Pons (tissue), 1 donor: ENCODE measurements at places on chromosomes 16 and 17.

DNA sequence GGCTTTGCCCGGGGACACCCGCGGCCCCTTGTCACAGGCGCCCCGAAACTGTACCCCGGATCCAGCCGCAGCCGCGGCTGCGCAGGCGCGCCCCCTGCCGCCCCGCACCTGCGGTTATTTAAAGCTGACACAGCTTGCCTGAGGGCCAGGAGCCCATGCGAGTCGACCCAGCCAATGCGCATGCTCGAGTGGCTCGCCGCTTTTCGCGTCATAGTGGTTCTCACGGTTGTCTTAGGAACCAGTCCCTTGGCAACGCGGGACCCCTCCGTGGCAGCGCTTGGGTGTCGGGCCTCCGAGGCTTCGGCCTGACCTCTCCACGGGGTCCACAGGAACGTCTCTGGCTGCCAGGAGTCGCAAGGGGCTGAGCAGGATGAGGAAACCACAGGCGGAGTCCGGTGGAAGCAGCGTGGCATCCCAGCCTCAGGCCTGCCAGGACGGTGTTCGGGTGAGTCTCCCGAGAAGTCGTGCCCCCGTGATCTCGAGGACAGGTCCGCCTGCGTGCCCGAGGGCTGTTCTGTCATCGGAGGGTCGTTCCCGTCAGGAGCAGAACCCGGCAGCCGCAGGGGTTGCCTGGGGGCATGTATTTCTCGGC, 716.9 kb downstream of the KCNJ18 start:
- DNase-seq: no peak

- DNase-seq: no peak
These were observed 32.9 kb downstream of the KATNIP start for GRCh38 chr16:27582883-27583282.

DNA sequence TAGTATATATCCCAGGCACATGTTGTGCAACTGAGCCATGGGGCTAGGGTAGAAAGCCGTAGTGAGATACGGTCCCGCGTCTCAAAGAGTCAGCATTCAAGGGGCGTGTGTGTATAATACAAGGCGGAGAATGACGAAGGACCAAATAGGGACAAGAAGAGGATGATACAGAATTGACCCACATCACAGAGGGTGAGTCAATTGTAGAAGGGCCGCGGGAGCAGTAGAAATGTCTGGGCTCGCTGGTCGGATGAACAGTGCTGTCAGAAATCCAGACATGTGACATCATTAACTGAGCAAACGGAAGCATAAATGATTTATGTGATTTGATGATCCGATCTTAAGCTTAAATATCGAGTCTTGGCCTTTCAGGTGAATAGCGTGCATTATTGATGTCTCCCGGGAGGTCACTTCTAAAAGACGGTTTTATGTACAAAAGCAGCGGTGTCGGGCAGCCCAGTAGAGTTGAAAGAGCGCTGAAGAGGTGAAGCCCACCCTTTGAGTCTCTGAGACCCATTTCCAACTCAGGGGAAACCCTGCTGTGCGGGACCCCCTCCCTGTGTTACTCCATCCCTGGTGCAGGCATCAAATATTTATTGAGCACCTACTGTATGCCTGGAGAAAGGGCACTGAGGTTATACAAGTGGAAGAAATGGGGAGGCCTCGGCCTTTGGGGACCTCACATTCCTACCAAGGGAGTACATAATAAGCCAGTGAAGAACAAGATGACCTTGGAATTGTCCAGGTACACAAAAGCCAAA, 45.1 kb downstream of the ATP2C2 start:
- DNase-seq: no peak

GRCh38 chr17:34624767-34625383, 45.5 kb downstream of the TMEM132E start:
- no peak for DNase-seq

DNA sequence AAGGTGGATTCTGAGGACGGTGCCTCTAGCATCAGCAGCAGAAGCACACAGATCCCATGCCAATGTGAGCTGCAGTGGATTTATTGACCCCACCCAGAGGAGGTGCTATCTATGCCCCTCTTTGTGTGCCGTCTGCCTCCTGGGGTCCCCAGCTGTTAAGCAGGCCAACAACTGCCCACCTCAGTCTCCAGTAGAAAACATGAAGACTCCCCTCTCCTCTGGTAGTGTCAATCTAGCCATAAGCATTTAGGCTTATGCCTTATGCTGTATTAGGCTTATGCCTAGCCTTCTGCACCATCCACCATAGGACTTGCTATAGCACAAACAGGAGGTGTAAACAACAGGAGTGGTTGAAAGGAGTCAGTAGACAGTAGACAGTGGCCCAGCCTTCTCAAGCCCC, 417.9 kb upstream of the C16orf82 start:
- no peak for DNase-seq

DNA sequence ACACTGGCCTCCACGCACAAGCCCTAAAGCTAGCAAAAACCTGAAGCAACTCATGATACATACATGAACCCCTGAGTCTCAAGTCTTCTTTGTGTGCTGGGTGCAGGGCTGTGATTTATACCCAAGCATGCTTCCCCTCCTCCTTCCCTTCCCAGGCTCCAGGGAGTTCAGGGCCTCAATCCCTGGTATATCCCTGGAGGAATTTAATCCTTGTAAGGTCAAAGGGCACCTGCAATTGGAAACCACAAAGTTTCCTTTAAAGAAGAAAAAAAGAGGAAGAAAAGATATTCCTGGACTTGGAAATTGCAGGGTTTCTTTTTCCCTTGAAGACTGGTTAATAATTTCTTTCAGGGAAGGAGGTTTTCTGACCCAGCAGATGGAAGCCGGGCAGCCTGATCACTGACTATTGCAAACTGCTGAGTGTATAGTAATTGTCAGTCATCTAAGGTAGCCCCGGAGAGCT, 182.3 kb downstream of the AATF start:
- no peak for DNase-seq

DNA sequence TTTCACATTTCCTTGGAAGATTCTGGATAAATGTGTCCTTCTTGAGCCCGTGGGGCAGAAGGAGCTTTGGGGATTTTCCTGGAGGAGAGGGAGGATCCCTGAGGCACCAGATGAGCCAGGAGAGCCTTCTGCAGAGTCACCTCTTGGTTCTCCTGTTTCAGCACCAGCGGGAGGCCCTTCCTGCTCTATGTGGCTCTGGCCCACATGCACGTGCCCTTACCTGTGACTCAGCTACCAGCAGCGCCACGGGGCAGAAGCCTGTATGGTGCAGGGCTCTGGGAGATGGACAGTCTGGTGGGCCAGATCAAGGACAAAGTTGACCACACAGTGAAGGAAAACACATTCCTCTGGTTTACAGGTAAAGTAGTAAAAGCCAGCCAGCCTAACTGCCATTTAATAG, 77.1 kb downstream of the ARSG start:
- no peak for DNase-seq

DNA sequence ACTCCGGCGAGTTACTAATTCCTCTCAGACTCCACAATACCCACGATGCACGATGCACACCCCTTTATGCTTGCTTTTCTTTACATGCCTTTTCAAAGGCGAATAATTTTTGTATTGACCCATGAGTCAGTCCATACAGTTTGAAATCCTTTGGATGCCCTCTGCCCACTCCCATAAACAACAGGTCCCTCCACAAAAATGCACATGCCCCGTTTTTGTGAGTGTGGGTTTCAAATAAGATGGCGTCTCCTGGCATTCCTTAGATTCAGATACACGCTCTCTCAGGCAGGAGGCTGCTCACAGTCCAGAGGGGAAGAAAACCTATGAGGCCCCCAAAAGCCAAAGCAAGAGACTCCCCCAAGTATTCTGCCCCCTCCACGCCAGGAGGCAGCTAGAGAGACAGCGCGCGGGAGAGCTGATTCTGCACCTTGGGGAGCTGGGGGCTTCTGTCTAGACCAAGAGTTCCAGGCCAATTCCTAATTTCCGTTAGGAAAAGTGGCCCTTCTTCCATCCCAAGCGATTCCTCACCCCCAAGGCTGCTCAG, 19.6 kb upstream of the HOXB9 start:
- DNase-seq: no peak
